PC-9 (cell line): ENCODE measurements at places on chromosomes 4 and X. TPM values are rescaled to one million over a fixed set of nuclear protein-coding genes. Genes with fewer than 3 reads are reported as not detected.

The PPARGC1A gene
- total RNA-seq, result not detected in 2 replicates

The FRAS1 gene
- total RNA-seq, result 13.1 and 17.3 TPM in 2 replicates

The ADH4 gene
- not detected in 2 replicates for total RNA-seq

The SNCA gene
- total RNA-seq, result 3.9 and 4.8 TPM in 2 replicates

The FHIP1A gene
- 33.7 and 35.5 TPM in 2 replicates for total RNA-seq

The ZNF157 gene
- not detected in 2 replicates for total RNA-seq

- H3K4me3 ChIP-seq, result no peak overlapping the region
- H3K4me1 ChIP-seq, result no peaks in the 10 kb centered on the region
- no peak for DNase-seq
- no peaks in the 10 kb centered on the region for H3K36me3 ChIP-seq
- H3K27me3 ChIP-seq, result no peaks in the 10 kb centered on the region
These were observed 16.5 kb upstream of the STOX2 start for GRCh38 chr4:183888564-183888963.

DNA sequence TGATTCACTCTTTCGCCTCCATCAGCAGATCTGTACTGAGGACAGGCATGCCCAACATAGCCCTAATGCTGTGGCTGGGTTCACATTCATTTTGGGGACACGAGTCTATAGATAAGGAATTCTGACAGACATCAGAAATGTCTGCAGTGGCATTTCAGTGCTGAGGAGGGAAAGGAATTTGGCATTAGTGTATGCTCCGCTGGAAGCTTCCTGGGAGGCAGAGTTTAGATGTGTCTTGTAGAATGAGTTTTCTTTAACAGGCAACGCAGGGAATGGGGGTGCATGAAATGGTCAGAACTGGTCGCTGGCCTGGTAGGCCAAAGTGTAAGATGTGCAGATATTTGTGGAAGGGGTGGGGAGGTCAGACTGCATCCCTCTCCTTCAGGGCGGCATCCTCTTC is 43.5 kb upstream of the ZNF518B start:
- H3K4me1 ChIP-seq, result no peaks in the 10 kb centered on the region
- DNase-seq, result no peak
- H3K27ac ChIP-seq, result no peak overlapping the region
- no peak overlapping the region for H3K4me3 ChIP-seq
- H3K36me3 ChIP-seq, result no peaks in the 10 kb centered on the region

GRCh38 chr4:149370002-149370401 is 445.6 kb downstream of the IQCM start:
- no peaks in the 10 kb centered on the region for H3K36me3 ChIP-seq
- no peaks in the 10 kb centered on the region for H3K4me1 ChIP-seq
- H3K4me3 ChIP-seq, result no peak overlapping the region
- H3K27ac ChIP-seq, result no peak overlapping the region
- no peaks in the 10 kb centered on the region for H3K27me3 ChIP-seq
- no peak for DNase-seq

DNA sequence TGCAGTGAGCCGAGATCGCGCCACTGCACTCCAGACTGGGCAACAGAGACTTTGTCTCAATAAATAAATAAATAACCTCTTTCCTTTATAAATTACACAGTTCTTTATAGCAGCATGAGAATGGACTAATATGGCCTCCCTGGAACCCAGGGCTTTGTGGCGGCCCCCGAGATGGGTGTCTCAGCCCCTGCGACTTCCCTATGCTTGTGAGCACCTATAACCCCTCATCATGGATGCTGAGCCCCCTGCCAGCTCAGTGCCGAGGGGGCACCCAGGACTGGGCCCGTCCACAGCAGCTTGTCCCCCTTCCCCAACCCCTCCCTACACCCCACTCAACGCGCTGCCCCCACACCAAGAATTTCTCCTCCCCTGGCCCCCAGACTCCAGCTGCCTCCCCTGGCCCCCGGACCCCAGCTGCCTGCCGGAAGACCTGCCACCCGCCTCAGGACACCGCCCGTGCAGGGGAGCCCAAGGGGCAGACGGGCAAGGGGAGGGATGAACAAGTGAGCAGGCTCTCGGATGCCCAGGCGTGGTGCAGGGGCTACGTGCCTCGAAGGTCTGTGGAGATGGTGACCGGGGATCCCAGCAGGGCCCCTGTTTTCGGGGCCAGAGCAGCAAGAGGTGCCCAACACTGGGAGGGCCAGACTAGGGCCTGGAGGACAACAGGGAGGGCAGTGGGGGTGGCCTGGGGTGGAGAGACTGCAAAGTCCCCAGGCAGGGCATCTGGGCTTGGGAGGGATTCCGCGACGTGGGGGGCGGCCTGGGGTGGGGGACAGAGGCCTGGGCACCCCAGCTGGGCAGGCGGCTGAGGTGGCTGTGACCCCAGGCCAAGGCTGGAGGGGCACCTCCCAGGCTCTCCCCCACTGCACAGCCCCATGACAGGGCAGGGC is 74.0 kb downstream of the FAM53A start:
- H3K4me3 ChIP-seq, result no peak overlapping the region
- H3K36me3 ChIP-seq, result no peaks in the 10 kb centered on the region
- no peaks in the 10 kb centered on the region for H3K4me1 ChIP-seq
- peaks cover 12% of the 10 kb centered on the region for H3K27me3 ChIP-seq
- DNase-seq, result no peak

DNA sequence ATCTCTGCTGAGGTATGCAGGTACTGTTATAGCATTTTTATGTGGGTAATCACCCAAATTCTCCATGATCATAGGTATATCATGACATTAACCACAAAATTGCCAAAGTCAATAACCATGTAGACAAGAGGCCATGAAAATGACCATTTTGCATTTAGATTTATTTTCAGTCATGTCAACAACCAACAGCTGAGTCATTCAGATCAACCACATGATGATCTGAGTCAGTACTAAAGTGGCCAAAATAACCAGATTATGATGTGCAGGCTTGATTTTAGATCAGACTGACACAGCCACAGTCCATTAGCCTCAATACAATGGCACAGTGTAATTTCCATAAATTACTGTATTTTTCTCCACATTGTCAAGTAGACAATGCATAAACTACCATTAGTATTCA is 240.5 kb downstream of the GRIA3 start:
- no peak overlapping the region for H3K4me3 ChIP-seq
- no peaks in the 10 kb centered on the region for H3K4me1 ChIP-seq
- no peak for DNase-seq

DNA sequence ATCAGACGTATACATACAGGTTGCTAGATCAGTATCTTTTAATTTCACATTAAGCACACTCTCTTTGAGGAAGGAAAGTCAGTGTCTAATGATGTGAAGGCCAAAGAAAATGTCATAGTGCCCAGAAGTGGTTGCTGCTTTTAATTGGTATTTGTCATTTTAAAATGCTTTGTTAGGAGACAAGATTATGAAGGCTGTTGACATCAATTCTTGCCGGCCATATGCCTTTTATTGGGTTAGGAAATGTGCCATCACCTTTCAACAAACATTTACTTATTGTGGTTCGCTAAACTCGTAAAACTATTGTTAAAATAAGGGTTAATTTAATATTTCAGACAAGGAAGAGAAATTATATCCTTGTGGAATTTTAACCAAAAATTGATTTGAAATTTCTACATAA is 32.2 kb downstream of the NFKB1 start:
- no peaks in the 10 kb centered on the region for H3K27me3 ChIP-seq
- DNase-seq, result no peak
- H3K36me3 ChIP-seq, result no peaks in the 10 kb centered on the region
- no peaks in the 10 kb centered on the region for H3K4me1 ChIP-seq

- H3K36me3 ChIP-seq, result no peaks in the 10 kb centered on the region
- no peak for DNase-seq
- H3K4me3 ChIP-seq, result no peak overlapping the region
- peaks cover 75% of the 10 kb centered on the region for H3K27me3 ChIP-seq
- no peaks in the 10 kb centered on the region for H3K4me1 ChIP-seq
- no peak overlapping the region for H3K27ac ChIP-seq
These were observed 166.9 kb downstream of the ASMT start for GRCh38 chrX:1781766-1782165.

DNA sequence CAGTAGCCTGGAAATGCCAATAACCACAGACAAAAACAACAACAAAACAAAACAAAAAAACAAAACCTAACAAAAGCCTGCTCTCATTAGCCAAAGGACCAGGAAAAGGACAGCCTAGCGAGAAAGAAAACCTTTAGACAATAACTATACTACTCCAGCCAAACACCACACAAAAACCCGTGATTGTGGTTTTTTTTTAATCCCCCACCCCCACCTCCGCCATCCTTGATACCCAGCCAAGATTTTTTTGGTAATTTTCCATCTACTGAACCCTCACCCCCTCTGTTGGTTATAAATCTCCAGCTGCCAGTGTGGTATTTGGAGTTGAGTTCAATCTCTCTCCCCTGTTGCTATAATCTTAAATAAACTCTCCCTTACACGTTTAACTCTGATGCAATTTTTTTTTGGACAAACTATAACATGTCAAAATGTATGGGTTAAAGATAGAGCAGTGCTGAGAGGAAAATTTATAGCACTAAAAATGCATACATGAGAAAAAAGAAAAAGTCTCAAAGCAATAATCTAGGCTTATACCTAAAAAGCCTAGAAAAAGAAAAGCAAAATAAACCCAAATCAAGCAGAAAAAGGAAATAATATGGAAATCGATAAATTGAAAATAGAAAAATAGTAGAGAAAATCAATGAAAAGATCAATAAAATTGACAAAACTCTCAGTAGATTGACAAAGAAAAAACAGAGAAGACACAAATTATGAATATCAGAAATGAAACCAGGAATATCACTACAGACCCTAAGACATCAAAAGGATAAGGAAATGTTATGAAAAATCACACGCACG is 83.7 kb downstream of the NAT8L start:
- no peaks in the 10 kb centered on the region for H3K27me3 ChIP-seq
- H3K4me1 ChIP-seq, result no peaks in the 10 kb centered on the region; the same call in 1 of the 2 replicates
- H3K36me3 ChIP-seq, result no peaks in the 10 kb centered on the region
- no peak overlapping the region for H3K4me3 ChIP-seq

- no peaks in the 10 kb centered on the region for H3K4me1 ChIP-seq
- no peaks in the 10 kb centered on the region for H3K27me3 ChIP-seq
- H3K36me3 ChIP-seq, result no peaks in the 10 kb centered on the region
- no peak overlapping the region for H3K27ac ChIP-seq
These were observed 92.2 kb downstream of the RNF150 start for GRCh38 chr4:141041021-141041476.
